ENCODE measurements at places on chromosomes 2 and 18.
A peak's percentile ranks its signal among the peaks of the same experiment; 100 is the strongest.

DNA sequence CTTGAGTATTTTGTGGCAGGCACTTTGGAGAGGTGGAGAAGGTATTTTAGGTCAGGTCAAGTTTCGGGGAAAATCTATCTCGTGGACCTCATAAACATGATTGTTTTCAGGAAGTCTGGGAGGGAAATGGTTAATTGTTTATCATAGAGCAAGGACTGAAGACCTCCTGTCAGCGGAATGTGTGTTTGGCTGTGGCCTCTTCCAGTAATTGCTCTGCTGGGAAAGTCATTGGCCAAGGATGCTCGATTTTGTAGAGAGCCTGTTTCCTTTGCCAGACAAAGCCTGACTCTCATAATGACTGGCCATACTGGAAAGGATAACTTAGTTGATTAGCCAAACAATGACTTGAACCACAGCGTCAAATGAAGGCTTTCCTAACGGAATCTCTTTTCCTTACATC lies 30.0 kb downstream of the IL1R2 start:
- DNase-seq: peak; percentile 27

DNA sequence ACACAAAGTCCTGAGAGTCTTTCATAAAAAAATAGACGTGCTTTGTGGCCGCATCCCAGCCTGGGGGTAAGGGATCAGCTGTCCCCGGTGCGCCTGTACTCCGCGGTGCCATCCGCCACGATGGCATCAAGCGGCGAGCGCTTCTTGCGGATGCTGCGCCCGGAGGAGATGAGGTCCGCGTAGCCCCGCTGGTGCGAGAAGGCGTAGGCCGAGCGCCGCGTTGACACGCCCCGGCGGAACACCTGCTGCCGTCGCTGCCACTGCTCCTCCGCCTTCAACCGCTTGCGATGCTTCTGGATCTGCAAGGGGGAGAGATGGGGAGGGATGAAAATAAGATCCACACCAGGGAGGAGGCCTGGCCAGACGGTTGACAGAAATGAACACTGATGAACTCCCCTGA lies 26.8 kb upstream of the NARS1 start:
- DNase-seq: no peak

DNA sequence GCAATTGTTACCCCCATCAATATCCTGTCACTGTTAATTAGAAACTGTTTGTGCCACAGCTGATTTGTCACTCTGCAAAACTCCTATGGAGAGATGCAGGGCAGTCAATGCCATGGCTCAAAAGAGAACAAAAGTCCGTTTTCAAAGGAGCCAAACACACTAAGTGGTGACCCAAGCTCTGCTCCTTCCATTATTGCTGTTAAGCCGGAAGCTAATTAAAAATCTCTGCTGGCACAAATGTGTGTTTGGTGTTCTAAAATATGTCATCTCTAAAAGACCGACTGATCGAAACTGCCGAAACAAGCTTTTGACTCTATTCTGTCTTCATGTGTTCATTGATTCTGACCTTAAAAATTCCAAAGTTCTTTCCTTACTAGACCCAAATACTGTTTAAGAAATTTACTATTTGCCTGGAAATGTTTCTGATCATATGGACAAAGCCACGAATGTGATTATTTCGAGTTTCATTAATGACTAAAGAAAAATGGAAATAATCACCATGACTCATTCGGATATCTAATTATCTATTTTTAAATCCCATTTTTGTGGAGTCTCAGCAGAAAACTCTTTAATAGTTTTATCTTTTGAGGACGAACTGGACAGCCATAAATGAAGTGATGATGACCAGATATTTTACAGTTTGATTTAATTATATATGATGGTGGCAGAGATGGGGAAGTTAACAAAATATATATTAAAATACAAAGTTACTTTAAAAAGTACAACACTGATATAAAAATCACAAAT lies 287.6 kb downstream of the SOCS6 start:
- no peak for DNase-seq

- no peak for DNase-seq
Measured at GRCh38 chr2:161745866-161746614, 121.8 kb downstream of the SLC4A10 start.

DNA sequence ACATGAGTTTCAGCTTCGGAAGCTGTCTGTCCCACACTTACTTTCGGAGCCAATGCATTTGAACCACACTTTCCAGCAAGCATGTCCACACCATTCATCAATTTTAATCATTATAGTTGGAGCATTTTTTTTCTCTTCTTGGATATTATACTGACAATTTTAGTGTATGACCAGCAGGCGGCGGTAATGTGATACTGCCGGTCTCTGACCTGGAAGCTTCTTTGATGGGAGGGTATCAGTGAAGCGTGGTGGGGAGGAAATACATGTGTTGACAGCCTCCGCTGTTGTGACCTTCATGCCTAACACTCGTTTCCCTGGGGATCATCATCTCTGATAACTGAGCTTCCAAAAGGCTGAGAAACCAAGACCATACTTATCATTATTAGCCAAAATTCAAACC lies 231.7 kb downstream of the GBX2 start:
- peak; percentile 53 for DNase-seq

DNA sequence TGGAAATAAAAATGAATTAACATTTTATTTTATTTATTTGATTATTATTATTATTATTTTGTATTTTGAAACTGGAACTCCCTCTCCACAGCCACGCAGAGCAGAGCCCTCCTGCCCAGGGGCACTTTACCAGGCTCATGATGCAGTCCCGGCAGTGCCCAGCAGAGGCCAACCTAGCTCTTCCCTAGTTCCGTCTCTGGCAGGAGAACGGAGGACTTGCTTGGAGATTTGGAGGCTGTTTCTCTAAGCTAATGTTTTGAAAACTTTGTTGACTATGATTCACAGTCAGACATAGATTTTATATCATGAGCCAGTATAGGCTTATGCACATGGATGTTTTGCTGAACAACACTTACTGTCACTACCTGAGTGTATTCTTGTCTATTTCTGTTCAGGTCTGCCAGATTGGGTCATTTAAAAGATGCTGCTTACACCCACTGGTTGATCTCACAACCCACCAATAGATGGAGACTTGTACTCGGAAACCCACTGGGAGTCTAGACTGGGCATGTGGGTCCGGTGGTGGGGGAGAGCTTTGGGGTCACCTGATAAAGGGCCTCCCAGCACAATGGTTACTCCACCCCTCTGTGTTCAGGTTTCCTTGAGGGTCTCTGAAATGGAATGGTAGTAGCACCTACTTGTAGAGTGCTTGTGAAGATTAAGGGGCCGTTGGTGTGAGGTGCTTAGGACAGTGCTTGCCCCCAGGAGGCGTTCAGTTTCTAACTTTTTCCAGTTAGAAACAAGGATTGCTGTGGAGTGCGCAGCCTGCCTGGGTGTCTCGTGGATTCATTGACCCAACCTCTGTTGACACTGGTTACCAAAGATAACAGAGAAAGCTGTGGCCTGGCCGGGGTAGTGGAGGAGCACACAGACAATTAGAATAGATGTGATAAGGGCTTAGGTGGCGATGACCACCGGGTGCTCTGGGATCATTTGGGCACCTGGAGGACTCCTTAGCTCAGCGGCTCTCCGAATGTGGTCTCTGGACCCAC lies 177.3 kb downstream of the HAUS1 start:
- DNase-seq: peak; percentile 24

GRCh38 chr18:24995755-24996154 lies 356.2 kb downstream of the ZNF521 start:
- DNase-seq: no peak

DNA sequence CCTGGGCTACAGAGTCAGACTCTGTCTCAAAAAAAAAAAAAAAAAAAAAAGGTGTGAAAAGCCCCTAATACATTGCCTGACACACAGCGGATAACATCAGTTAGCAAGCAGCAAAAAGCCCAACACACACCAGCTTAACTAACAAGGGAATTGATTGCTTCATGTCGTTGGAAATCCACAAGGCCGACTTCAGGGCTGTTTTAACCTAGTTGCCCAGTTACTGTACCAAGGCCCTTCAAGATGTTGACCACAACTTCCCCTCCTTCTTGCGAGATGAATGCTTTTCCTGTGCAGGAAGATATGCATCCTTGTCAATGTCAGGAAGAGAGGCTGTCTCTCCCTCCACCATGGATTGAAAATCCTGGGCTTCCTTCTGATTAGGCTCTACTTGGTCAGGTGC lies 202.9 kb downstream of the MIB1 start:
- DNase-seq: no peak

DNA sequence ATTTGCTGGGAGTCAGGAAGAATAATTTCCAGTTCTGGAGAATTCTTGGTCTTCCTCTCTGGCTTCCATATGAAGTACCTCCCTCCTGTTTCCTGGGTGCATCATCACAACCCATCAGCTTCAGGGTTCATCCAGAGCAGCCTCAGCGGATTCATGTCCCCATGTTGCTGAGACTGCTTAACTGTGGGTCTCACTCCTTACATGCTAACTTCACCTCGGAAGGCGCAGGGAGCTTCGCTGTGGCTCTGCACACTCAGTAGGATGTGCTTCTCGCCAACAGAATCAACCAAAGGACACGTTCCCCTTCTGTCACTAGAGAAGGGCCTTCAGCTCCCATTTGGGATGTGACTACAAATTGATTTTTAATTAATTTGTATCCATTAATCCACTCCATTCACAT lies 24.2 kb downstream of the FBLN7 start:
- DNase-seq: no peak

DNA sequence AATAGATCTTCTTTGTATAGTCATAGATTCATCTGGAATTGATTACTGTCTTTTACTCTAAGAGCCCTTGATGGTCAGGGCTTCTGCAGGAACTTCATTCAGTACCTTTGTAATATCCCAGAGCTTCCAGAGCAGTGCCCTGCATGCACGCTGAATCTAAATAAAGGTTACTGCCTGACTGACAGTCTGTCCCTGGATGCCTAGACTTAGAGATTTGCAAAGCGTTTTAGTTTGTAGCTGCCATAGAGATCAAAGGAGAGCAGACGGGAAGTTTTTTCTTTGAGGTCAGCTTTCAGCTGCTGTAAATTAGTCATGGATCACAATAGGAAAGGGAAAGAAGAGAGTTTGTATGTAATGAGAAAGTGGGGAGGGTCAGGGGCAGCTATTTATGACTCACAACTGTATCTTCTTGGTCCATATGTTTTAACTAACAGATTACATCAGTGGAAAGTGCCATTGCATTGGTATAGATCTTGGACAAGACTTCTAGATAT lies 45.2 kb upstream of the NYAP2 start:
- DNase-seq: peak; percentile 85

GRCh38 chr2:81549646-81550045 lies 1245.1 kb upstream of the LRRTM1 start:
- DNase-seq: no peak

DNA sequence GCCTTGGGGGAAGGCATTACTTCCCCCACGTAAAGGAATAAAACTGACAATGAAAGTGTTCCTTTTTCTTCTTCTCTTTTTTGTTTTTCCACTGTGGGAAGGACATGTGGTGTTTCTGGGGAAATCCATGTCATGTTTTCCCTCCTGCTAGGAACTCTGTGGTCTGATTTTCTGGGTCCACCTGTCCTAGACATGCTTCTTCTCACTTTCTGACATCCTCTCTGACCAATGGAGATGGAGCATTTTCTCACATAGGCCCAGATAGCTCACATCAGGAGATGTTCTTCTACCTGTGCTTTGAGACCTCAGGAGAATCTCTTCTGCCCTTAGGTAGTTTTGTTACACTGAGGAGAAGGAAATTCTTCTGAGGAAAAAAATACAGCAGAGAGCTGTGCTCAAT lies 252.0 kb upstream of the SIX3 start:
- no peak for DNase-seq

GRCh38 chr18:65091744-65092329 lies 659.0 kb upstream of the CDH7 start:
- DNase-seq: peak; percentile 8

DNA sequence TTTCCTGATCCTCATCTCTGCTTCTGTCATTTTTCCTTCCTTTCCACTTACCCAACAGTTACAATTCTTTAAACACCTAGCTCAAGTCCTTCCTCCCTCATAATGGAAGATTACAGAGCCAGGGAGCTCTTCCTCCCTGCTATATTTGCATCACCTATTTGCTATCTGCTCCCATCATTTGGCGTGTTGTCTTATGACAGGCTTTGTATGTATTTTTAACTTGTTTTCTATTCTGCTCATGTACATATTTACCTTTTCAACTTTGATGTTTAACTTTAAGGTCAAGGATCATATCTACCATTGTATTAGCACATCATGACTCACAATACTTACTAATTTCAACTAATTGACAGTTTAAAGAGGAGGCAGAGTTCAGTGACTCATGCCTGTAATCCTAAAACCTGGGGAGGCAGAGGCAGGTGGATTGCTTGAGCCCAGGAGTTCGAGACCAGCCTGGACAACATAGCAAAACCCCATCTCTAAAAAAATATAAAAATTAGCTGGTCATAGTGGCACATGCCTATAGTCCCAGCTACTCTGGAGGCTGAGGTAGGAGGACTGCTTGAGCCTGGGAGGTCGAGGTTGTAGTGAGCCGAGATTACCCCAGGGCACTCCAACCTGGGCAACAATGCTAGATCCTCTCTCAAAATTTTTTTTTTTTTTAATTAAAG lies 308.0 kb upstream of the STON1 start:
- DNase-seq: no peak

- DNase-seq: no peak
Measured at GRCh38 chr2:226611196-226611943, 188.2 kb downstream of the IRS1 start.

DNA sequence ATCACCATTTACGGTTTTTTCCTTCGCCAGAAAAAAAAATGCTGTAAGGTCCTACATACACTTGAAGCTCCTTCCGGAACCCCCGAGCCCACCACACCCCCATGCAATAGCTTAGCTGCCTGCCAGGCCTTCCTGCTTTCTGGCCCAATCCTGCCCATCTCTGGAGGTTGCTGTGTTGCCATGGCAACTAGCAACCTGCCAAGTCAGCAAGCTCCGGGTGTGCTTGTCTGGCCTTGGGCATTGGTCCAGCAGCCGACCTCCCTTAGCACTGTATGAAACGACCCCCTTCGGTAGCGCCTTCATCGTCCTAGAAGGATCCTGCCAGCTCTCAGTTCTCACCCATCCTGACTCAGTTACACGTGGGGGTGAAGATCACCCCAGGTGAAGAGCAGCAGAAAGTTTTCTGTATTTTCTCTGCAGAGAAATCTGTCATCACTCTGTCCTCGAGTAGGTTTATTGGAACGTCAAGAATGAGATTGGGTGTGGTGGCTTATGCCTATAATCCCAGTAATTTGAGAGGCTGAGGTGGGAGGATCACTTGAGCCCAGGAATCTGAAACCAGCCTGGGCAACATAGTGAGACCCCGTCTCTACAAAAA lies 47.4 kb upstream of the MTCL1 start:
- DNase-seq: no peak

- DNase-seq: peak; percentile 75
Measured at GRCh38 chr2:98909317-98910211, 26.5 kb downstream of the CRACDL start.

- no peak for DNase-seq
Measured at GRCh38 chr18:27235218-27235870, 50.2 kb upstream of the CHST9 start.

DNA sequence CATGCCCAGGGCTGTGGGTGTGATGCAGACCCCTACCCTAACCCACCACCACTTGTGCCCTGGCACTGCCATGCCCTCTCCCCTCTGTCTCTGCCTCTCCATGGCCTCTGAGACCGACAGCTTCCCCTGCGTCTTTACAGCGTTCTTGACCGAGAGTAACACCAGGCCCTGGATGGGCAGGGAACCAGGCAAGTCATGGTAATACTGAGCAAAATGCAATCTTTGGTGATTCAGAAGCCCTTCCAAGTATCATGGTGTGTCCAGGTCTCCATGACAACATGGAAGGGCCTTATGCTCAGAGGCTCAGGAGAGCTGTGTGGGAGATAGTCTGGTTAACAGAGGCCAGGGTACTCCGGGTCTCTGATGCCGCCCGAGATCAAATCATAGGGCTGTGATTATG lies 176.1 kb downstream of the KLHL29 start:
- no peak for DNase-seq

Data from dermis microvascular lymphatic vessel endothelial cell (primary cell).